Stimulated activated CD4-positive, alpha-beta T cell treated with anti-CD3 and anti-CD28 coated beads, Interleukin-15, amount 100 ng/mL, for 48 hours (primary cell): ENCODE measurements at places on chromosomes 6 and 20.

DNA sequence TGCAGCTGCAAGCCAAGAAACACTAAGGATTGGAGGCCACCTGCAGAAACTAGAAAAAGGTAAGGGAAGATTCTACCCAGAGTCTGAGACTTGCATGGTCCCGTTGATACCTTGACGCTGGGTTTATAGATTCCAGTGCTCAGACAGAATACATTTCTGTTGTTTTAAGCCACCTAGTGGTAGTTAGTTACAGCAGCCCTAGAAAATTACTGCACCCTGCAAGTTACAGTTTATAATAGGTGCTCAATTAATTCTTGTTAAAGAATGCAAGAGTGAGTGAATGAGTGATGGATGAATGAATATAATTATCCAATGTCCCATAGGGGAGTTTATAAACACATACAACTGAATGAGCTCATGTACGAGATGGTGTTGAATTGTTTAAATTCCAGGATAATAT, 453.1 kb upstream of the SLC35B3 start:
- DNase-seq: no peak

- DNase-seq: no peak
Measured at GRCh38 chr20:63529861-63530787, 7.1 kb downstream of the PTK6 start.

GRCh38 chr6:149405823-149406765, 6.0 kb downstream of the SUMO4 start:
- DNase-seq: no peak

GRCh38 chr6:26329763-26330511, 35.1 kb upstream of the BTN3A2 start:
- DNase-seq: no peak

DNA sequence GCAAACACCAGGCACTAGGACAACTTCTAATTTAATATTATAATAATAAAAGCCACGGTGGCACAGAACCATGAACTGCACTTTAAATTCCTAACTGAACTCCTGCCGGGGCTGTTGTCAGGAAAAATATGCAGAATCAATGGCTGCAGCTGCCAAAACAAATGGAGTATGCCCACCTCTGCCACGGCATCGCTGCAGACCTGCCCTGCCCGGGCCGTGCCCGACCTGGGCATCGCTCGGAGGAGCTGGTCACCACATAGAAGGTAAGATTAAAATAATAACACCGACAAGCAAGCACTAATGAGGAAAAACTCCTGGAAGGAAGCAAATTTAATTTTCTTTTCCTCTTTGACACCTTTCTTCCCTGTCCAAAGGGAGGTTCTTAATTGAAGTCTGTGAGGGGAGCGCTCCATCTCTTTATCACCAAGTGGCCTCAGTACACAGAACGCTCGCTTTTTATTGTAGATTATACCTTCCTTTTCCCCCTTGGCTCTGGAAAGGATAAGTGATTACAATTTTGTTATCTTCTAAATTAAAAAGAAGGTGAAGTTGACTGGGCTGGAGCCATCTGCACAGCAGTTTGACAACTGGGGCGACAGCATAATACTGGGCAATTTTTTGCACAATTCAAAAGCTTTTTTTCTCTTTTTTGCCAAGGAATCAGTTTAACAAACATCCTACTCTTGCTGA, 351.3 kb downstream of the ZFAND3 start:
- no peak for DNase-seq

DNA sequence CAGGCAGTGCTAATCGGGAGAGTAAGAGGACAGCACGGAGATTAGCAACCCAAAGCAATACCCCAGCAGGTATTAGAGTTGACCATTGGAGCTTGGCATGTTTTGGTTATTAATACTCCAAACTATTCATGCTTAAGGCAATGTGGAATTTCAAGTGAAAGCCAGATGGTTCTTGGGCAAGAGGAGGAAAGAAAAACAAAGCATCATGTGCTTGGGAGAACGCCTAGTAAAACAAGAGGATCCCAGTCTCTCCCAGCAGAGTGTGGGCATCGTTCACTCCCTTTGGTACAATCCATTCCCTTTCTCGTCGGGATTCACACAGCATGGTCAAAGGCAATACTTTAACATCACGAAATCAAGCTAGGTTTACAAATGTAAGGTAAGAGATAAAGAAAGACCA, 349.8 kb downstream of the PRKN start:
- DNase-seq: no peak

GRCh38 chr6:137261361-137261760, 42.2 kb upstream of the IFNGR1 start:
- DNase-seq: no peak

- no peak for DNase-seq
Measured at GRCh38 chr6:89414215-89414614, 2.1 kb upstream of the RRAGD start.

DNA sequence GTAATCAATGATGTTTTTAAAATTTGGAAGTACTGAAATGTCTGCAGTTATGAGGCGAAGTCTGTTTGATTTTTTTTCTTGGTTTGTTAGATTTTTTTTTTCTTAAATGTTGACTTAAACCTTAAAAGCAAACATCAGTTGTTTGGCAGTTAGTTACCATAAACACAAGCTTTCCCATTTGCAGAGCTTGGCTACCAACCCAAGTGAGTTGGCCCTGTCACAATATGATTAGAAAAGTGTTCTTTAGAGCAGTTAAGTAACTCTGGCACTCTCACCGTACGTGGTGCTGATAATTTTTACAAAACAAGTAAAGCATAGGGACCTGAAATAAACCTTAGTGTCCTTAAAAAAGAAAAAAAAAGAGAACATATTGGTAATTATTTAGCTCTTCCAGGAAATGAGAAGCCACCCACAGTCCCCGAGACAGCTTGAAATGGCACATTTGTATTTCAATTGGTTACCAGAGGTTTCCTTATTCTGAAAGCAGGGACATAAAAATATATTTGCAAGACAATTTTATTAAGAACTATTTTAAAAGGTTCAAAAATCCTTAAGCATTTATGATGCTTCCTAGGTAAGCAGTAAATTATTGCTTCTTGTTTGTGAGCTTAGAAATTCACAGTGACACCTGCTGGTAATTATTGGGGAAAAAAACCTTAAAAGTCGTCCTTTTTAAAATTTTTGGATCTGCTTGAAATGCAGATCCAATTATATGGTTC, 3.9 kb downstream of the HEY2 start:
- no peak for DNase-seq

DNA sequence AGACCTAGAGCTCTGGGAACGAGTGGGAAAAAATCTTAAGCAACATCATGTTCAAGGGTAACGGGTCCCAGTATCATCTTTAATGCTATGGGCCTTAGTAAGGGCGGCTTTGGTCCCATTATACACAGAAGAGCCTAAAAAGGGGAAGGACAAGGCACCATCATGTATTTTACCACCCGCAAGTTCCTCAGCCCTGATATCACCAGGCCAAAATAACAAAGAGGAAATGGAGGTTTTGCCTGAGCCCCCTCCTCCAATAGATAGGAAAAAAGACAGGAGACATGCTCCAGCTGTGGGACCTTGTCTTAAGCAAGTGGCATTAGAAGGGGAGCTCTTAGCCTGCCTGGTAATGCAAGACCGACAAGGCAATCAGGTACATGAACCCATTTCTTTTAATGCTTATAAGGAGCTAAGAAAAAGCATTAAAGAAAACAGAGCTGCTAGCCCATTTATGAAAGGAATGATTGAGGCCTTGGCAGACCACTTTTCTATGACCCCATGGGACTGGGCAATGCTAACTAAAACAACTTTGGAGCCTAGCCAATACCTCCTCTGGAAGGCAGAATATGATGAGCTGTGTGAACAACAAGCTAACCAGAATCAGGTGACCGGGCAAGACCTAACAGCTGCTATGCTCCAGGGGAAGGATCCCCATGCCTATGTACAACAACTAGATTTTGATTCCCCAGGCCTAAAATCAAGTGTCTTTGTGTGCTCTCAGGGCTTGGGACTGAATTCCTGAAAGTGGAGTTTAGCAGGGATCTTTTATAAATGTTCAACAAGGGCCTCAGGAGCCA, 23.2 kb downstream of the HLA-DPA1 start:
- no peak for DNase-seq

GRCh38 chr20:19974630-19975435, 42.3 kb upstream of the NAA20 start:
- no peak for DNase-seq

DNA sequence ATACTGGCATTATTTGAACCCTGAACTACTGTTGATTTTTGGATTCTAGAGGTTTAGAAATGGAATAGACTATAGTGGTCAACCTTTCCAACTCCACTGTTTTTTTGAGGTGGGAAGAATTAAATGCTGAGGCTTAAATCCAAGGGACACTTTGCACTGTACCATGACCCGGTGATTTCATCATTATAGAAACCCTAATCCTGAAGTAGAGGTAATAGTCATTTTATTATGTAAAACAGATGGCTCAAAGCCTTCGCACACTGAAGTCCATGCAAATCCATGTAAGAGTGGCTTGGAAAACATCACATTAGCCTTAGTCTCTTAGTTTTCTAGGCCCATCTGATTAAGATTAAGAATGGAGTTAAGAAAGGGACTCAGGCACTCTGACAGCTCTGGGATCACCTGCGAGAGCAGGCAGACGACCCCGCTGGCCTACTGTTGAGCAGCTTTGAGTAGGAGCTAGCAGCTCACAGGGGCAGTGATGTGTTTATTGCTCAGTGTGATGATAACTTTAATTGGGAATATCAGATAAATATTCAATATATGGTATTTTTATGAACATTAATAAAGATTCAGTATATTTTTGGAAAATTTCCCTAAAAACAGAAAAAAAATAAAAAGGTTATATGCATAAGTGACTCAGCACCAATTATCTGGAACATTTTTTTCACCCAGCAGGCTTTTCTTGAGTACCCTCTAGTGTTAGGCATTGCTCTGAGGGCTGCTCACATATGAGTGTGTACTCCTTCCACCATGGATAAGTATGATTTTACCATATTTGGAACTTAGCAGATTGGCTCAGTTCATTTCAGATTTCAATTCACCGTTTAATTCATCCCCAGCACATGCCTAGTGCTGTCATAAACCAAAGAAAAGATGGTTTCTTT, 13.4 kb downstream of the SLX4IP start:
- no peak for DNase-seq

DNA sequence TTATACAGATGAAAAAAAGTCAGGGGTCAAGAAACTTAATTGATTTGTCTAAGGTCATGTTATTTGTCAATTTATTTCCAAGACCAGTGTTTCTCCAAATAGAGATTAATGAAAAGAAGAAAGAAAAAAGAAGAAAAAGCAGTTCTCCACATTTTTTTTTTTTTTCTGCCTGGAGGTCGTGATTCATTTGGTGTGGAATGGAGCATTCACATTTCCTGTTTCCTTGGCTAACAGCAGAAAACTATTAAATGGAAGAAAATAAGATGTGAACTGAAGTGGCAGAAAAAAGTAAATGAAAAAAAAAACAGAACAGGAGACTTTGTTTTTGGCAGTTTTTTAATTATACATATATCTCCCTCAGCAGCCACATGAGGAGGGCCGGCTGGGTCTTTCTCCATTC, 470.8 kb upstream of the ZNF337 start:
- no peak for DNase-seq

- no peak for DNase-seq
Measured at GRCh38 chr6:30781395-30781742, 37.0 kb upstream of the IER3 start.

DNA sequence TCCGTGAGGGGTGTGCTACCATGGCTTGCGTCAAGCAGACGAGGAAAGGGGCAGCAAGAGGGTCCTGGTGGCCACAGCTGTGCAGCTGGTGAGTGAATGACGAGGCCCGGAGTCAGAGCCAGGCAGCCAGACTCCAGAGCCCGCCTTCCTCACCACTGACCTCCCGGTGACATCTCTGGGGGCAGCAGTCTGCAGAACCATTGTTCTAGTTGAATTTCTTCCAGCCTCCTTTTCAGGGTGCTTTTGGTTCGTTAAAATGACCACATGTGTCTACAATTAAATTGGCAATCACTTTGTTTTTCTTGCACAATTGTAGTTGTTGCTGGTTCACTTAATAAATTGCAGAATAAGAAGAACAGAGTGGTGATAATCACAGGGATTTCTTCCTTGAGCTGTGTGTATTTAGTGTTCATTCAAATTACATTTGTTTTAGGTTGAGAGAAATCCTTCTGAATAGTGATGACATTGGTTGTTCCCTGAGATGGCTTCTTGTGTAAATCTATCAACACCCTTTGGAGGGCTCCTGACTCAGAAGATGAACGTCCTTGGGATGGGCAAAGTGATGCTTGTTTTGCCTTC, 96.4 kb downstream of the TULP4 start:
- no peak for DNase-seq

DNA sequence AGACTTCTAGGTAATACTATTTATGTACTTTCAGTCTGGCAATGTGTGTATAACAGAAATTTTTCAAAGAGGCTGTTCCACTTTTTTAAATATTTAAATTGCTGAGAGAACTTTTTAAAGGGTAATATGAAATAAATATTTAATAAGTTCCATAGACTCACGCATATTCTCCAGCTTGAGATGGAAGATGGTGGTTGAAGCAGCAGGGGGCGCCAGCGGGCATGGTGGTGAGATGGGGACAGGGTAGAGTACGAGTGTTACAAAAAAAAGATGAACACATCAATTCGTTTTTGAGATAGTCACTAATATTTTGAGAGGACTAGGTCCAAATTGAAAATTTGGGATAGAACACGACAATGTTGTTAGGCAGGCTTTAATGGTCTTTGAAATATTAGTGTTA, 68.4 kb downstream of the RSPO3 start:
- peak; percentile 59 for DNase-seq

GRCh38 chr6:34888874-34889555, at the start of gene ANKS1A:
Gene ANKS1A, plus strand, starts transcription at chr6:34889255. Its CDS starts 148 bp downstream, at chr6:34889403.
- DNase-seq: peak; percentile 86

- no peak for DNase-seq
Measured at GRCh38 chr6:135686784-135687301, 164.7 kb upstream of the PDE7B start.

DNA sequence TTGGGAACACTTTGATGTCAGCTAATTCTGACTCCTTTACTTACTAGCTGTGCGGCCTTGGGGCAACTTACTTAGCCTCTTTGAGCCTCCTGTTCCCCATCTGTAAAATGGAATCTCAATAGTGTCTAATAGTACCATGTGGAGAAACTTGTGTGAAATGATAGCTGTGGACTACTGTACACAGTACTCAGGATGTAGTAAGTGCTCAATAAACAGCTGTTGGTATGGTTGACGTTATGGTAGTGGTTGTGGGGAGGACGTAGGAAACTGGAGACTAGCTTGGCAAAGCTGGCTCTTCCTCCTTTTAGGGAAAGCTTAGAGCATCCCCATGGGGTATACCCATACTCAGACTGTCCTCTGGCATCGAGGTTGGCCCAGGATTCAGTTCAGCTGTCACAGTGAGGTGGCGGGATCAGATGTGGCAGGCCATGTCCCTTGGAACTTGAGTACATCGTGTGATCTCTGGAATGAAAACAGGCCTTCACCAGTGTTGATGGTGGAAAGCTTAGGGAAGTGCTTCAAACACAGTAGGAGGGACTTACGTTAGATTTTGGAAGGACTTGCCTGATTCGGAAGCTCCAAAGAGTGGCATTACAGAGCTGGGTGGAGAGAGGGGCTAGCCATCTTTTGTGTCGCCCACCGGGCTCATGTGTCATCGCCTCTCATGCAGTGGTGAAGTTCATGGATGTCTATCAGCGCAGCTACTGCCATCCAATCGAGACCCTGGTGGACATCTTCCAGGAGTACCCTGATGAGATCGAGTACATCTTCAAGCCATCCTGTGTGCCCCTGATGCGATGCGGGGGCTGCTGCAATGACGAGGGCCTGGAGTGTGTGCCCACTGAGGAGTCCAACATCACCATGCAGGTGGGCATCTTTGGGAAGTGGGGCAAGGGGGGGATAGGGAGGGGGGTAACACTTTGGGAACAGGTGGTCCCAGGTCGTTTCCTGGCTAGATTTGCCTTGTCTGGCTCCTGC, 7.1 kb downstream of the VEGFA start:
- DNase-seq: no peak

- no peak for DNase-seq
Measured at GRCh38 chr20:54205450-54205849, 2.4 kb upstream of the PFDN4 start.

GRCh38 chr20:5430670-5431069, 113.9 kb upstream of the PROKR2 start:
- DNase-seq: no peak
